ENCODE measurements at places on chromosomes 11 and 22.

DNA sequence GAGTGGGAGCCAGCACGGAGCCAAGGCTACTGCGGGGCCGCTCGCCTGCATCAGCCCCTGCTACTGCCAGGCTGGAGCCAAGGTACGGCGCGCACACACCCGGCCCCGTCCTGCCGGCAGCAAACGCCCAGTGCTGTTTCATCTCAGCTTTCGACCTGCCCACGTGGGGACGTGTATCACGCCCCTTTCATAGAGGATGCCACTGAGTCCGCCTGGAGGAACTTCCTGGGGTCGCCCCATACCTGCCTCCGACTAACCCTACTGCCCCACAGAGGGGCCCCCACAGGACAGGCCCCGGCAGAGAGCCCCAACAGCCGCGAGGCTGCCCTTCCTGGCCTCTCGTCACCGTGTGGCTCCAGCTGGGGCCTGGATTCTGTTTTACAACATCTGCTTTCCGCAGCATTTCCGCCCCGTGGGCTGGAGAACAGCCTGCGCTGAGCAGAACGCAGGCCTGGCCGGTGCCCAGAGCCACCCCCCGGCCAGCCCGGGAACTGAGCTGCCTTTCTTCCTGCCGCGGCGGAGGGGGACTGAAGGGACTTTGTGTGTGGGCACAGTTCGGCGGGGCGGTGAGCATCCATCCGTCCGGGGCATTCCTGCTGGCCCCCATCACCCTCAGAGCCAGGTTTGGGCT, 22.9 kb upstream of the ARHGAP8 start:
- DNase-seq: no peak

DNA sequence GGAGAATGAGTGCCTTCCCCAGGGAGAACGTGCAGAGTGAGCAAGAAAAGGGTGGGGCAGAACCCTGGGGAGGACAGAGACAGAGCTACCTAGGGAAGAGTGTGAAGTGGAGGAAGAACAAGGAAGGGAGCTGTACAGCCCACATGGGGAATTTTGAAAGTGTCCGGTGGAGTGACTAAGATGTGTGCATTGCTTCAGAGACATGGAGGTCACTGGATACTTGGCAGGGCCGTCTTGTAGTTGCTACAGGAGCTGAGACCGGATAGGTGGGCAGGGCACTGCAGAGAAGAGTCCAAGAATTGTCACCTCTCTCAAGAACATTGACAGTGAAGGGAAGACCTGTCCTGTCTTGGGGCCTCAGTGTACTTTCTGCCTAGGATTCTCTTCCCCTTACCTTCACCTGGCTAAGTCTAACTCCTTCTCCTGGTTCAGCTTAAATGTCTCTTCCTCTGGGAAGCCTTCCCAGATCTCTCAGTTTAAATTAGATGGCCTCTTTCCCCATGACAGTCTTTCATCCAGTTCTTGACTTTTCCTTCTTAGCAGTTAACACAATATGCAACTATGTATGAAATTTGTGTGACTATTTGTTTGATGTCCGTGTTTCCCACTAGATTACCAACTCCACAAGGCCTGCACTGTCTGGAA, 9.2 kb upstream of the P2RY6 start:
- DNase-seq: no peak

- DNase-seq: no peak
Measured at GRCh38 chr11:44266056-44266780, 43.7 kb downstream of the ALX4 start.

DNA sequence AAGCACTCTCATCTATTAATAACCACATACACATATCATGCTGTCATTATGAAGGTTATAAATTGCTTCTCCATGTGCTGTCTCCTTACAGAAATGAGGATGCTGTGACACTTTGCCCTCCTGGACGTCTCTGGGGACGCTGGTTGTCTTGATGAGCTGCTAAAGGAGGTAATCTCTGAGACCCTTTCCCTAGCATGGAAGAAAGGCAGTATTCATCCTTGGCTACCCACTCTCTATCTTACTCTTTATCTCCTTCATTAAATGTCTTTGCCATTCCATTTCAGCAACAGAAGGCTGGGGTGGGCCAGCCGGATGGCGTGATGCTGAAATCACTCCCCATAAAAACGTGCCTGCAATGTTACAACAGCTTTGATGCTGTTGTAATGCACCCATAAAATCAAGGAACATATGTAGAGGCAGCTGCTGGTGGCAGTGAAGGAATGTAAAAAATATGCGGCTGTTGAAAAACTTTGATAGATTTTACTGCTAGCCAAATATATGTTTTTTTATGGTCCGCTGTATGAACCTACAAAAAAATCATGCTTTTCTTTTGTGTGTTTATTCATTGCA, 715.1 kb upstream of the API5 start:
- no peak for DNase-seq

GRCh38 chr11:107916671-107917241, 11.5 kb upstream of the RAB39A start:
- no peak for DNase-seq

GRCh38 chr11:117572129-117572528, 224.9 kb downstream of the DSCAML1 start:
- no peak for DNase-seq

DNA sequence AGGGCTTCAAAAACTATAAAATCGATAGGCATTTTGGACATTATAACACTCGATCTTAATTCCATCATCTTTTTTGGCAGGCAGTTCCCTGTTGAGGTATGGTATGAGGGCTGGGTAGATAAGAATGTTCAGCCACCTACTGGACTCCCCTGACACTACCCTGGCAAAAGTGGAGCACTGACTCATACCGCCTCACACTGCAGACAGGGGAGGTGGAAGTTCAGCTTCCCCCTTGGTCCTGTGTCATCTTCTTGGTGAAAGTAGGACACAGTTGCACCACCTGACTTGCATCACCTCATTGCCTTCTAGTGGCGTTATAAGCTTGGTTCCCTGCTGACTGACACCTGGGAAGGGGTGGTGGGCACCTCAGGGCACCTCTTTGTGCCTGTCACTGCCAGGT, 30.4 kb downstream of the PAAF1 start:
- no peak for DNase-seq

GRCh38 chr11:116825854-116826750, 3.0 kb upstream of the APOA4 start:
- DNase-seq: no peak

DNA sequence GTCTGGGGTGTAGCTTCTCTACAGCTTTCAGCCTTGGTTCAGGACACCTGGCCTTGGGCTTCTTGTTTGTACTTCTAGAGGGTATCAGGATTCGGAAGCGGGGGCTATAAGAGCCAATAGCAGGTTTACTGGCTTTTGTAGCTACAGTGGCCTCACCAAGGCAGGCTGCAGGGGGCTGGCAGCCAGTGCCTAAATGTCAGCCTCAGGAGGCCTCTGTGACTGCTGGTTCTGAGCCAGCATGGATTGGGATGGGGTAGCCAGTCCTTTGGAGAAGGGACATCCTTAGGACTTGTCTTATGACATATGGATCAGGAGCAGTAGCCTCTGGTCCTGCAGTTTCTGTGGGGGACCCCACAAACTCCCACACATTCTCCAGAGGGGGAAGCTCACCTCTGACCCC, 29.9 kb downstream of the EIF3F start:
- no peak for DNase-seq

DNA sequence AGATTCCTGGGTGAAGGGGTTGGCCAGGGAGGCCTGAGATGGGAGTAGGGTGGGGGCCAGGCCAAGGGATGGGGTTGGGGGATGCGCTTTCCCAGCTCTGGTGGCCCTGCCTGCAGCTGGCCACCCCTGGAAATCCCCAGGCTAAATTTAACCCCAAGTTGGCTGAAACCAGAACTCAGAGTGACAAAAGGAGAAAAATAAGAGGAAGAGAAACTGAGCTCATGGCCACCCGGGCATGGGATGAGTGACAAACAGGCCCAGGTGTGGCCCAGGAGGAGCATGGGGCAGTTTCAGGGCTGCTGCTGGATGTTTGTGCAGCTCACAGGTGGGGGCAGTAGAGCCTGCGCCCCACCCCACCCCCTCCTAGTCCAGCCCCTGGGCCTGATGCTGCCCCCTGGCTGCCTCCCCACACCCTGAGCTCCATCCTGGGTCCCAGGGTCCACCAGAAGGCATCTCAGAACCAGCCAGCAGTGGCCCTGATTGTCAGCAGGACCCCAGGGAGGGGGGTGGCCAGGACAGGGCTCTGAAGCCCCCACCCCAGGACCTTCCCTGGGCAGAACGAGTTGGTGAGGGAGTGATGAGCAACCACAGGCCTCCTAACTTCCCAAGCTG, 48.0 kb downstream of the IGLL5 start:
- no peak for DNase-seq

DNA sequence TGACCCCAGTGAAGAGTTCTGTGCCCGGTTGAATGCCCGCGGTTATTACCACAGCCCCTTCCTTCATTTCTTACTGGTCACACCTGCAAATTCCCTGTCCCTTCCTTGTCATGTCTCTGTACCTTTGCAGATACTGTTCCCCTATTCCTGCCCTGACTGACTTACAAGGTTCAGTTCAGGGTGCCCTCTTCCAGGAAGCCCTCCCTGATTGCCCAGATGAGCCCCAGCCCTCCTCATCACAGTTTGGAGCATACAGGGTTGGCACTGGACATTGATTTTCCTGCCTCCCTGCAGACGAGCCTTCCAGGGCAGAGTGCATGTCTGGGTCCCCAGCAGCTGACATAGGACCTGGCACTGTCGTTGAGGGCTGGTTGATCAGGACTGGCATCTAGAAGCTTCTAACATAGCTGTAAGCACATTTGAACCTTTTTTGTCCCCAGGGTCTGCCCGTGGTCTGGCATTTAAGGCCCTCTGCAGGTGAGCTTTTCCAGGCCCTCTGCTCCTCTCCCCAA, 70.4 kb upstream of the SHISAL1 start:
- DNase-seq: no peak

DNA sequence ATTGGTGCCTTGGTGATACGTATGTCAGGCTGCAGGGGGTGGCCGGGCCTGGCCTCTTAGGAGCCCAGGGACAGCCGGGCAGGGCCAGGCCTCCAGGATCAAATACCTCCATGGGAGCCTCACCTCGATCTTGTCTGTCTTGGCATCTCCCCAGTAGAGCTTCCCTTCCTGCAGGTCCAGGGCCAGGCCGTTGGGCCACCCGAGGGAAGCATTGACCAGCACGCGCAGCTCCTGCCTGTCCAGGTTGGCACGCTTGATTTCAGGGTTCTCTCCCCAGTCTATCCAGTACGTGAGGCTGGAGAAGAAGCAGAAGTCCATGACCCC, 137.7 kb downstream of the CRYBB2 start:
- no peak for DNase-seq

- DNase-seq: no peak
Measured at GRCh38 chr22:39703091-39703490, 132.5 kb downstream of the CACNA1I start.

DNA sequence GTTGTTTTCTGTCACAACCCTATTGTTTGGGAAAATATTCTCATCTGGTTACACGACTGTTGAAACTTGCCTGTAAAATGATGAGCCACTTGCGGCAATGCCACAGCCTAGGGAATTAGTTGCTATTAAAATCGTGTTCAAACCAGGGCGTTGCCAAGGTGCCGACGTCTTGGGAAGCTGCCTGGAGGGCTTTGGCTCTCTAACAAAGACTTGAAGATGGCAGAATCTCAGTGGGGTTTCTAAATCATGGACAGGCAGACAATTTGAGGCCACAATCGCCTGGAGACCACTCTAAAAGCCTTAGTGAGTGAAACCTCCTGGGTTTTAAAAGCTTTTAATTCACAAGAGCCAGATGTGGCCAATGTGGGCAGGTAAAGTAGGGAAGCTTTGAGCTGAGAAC, 117.2 kb upstream of the BMAL1 start:
- no peak for DNase-seq

GRCh38 chr11:733072-733471, 14.2 kb upstream of the TALDO1 start:
- DNase-seq: no peak

GRCh38 chr22:20615533-20616450, 108.4 kb downstream of the MED15 start:
- DNase-seq: no peak

GRCh38 chr11:76252631-76253070, 46.3 kb upstream of the WNT11 start:
- no peak for DNase-seq

- DNase-seq: no peak
Measured at GRCh38 chr11:64355078-64355940, 3.7 kb upstream of the RPS6KA4 start.

DNA sequence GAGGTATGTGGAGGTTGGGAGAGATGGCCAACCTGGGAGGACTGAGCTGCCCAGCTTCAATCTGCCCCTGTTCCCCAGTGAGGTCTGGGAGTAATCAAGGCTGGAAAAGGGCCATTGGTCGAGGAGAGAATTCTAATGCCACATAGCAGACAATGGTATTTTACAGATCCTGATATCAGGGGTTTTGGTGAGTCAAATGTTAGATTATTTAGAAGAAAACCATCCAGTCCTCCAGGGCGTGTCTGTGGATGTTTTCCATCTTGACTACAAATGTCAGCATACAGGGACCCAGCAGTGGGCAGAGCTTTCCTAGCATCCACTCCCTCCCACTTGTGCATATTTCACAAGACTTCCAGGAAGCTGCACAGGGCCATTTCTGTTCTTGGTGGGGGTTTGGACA, 107.9 kb downstream of the SCN3B start:
- DNase-seq: no peak

DNA sequence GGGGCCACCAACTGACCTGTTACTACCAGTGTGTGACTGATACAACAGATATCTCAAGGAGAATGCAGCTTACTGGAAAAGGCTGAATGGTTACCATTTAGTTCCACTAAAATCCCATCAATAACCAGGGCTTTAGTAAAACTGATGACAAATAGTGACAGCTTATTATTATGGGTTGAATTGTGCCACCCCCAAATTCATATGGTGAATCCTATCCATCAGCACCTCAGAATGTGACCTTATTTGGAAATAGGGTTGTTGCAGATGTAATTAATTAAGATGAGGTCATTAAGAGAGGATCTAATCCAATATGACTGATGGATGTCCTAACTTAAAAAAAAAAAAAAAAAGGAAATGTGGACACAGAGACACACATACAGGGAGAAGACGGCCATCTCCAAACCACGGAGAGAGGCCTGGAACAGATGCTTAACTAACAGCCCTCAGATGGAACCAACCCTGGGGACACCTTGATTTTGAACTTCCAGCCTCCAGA, 27.4 kb upstream of the IRAG1 start:
- DNase-seq: no peak

DNA sequence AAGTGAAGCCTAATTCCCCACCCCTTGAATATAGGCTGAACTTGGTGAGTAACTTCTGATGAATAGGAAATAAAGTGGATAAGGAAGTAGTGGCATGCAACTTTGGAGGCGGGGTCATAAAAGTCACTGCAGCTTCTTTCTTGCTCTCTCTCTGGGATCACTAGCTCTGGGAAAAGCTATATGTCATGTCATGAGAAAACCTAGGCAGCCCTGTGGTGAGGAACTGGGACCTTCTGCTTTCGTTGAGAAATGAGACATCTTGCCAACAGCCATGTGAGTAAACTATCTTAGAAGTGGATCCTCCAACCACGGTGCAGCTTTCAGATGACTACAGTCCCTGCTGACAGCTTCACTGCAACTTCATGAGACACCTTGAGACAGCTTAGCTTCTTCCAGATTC, 15.7 kb downstream of the ZNF214 start:
- no peak for DNase-seq

All from effector memory CD4-positive, alpha-beta T cell (primary cell).